Fibroblast of skin of left biceps (primary cell): ENCODE measurements at places on chromosomes 1 and 21.

GRCh38 chr21:15616864-15617574 is 112.8 kb upstream of the USP25 start:
- DNase-seq: no peak

DNA sequence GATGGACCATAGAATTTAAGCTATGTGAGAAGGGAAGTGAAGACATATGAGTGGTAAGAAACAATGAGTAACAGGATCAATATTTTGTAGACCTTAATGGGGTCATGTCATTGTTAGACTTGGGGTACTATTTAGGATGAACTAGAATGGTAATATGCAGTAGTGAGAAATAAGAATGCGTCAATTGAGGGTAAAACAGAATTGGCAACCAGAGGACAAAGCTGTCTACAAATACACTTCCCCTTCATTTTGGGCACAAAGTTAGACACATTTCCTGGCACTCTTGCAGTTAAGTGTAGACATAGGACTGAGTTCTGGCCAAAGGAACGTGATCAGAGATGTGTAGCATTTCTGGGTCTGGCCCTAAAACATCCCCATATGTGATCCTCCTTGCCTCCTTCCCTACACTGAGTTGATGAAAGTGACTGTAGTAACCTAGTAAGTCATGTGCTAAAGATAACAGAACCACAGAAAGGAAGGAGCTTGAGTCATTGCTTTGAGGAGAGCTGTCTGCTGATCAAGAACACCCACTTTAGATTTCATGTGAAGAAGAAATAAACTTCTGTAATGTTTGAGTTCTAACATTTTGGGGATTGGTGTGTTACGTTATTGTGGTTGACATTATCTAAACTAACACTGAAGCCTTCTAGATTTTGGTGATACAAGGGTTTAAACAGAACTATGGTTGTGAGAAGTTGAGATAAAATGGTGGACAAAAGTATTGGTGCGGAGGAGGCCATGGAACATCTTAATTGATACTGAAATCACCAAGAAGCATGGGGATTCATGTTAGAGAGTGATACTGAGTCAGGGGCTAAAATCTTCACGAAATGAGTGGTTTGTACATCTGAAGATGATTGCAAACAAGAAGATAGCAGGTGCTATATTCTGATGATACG is 41.7 kb downstream of the CD55 start:
- no peak for DNase-seq

DNA sequence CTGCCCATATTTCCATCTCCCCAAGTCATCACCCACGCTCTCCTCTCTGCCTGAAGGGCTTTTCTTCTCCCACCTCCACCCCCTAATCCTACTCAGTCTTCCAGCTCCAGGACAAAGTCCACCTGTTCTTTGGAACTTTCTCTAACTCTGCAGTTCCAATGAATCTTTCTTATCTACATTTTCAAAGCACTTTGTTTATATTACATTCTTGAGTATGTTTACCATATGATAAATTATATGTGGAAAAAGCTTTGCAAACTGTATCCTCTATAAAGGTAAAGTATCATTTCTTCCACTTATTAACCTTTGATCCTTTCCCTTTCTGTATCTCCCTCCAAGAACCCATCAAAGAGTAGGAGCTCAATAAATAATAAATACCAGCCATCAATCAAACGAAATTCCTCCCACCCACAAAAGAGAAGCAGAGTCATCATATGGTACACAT is 39.7 kb downstream of the TTC13 start:
- no peak for DNase-seq

DNA sequence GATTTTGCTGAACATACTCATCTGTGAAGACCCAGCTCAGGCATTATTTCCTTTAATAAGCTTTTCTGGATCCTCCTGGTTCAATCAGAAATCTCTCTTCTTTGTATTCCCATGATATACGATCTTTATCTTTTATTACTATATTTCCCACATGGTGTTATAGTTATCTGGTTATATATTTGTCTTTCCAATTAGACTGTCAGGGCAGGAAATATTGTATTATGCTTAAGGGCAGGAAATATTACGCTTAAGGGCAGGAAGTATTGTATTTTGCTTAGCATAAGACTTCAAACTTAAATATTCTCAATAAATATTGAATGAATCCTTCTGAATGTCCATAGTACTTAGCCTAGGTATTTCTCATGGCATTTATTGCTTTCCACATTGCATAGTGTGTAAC is 122.2 kb downstream of the COQ8A start:
- DNase-seq: no peak

- DNase-seq: no peak
These were observed 20.7 kb downstream of the PARS2 start for GRCh38 chr1:54743416-54744226.

DNA sequence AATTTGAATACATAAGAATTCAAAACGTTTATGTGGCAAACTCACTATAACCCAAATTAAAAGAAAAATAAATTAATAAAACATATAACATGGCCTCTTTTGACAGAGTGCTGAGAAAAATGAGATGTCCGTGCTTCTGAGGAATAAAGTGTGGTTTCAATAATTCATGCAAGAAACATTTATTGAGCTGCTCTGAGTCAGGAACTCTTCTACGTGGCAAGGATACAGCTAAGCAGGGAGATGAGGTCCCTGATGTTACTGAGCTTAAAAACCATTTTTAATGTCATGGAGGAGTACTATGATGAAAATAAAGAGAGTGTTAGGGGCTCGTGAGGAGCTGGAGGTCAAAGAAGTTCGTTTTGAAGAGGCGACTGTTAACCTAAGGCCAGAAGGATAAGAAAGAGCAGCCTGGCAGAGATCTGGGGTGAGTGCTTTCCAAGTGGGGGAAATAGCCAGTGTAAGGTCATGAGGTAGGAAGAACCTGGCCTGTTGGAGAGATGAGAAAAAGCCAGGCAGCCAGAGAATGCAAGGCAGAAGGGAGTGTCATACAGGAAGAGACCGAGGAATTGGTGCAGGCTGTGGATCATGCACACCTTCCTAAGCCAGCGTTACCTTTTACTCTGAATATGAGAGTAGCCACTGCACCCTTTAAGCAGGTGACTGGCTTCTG is 182.2 kb upstream of the DUSP10 start:
- DNase-seq: peak; percentile 15

DNA sequence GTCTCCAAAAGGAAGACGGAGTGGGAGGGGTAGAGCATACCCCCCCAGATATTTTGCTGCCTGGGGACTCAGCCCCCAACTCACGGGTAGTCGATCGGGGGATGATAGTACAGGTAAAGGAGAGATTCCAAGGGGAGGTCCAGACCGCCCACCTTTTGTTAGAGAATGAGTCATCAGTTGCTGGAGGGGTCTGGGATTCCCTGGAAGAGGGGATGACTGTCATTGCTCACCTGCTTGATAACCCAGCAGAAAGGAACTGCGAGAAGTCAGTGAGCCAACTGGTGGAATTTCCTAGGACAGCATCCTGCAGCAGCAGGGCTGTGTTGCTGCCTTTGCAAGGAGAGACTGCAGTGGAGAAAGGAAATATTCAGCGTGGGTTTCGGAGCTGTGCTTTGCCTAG is 64.4 kb downstream of the MACF1 start:
- no peak for DNase-seq

- no peak for DNase-seq
These were observed 440 bp downstream of the PIGP start for GRCh38 chr21:37072274-37072987.

- DNase-seq: no peak
These were observed 1.5 kb downstream of the MOB3C start for GRCh38 chr1:46615088-46615487.

- DNase-seq: no peak
These were observed 8.0 kb downstream of the ELOA start for GRCh38 chr1:23751050-23751814.

DNA sequence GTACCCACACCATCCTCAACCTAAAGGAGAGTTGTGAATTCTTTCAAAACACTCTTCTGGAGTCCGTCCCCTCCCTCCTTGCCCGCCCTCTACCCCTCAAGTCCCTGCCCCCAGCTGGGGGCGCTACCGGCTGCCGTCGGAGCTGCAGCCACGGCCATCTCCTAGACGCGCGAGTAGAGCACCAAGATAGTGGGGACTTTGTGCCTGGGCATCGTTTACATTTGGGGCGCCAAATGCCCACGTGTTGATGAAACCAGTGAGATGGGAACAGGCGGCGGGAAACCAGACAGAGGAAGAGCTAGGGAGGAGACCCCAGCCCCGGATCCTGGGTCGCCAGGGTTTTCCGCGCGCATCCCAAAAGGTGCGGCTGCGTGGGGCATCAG is 638 bp upstream of the OLIG2 start:
- DNase-seq: no peak

GRCh38 chr1:23910553-23911246 is 2.5 kb downstream of the CNR2 start:
- DNase-seq: no peak

- DNase-seq: no peak
These were observed 1.6 kb upstream of the OR2B11 start for GRCh38 chr1:247459507-247459906.

- DNase-seq: no peak
These were observed 858.1 kb upstream of the ADAMTS5 start for GRCh38 chr21:27825035-27825434.

DNA sequence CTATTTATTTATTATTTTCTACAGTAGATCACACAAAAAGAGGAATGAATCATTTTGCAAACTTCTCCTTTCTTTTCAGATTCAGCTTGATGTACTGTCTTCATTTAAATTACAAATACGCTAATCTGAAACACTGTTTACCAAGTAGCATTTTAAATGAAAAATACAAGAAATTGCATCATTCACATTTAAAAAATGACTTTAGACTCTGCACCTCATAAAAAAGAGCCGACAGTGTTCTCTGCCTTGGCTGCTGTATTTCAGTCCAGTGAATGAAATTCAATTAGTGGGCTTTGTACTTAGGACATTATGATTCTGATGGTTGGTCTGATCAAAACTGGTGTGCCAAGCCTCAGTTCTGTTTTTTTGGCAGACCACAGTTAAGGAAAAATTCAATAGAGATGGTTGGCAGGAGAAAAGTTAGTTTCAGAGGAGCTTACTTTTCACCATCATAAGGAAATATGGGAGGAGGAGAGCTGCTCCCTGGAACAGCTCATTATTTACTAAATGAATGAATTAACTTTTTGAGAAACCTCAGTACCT is 222.4 kb upstream of the ESRRG start:
- no peak for DNase-seq

GRCh38 chr1:82179131-82179530 is 378.4 kb downstream of the ADGRL2 start:
- no peak for DNase-seq

- DNase-seq: no peak
These were observed 27.5 kb downstream of the TFAP2E start for GRCh38 chr1:35600593-35600992.

GRCh38 chr1:58986996-58987767 is 203.3 kb upstream of the JUN start:
- DNase-seq: no peak
